ENCODE measurements at places on chromosomes 7 and 10.

DNA sequence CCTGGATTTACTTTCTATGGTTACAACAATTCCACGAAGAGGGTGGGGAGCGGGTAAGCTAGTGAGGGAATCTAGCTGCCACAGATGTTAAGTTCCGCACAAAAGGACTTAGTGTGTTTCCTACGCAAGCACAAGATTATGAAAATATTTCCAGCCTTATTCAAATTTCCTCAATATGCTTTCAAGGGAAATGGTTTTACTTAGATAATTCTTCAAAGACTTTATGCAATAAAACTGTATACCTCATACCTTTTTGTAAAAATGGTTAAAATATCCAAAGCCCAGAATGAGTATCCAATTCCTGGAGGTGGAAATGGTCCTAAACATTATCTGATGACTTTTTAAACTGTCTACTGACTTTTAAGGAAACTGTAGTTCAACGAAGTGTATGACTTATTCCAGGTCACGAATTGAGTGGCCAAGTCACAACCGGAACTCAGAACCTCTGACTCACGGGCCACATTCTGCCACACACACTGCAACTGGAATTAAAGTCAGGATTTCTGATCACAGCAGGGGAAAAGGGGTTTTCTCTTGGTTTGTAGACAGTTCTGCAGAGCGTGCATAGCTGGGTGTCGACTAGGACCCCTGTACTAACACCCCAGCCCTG is 20.2 kb upstream of the INSIG1 start:
- DNase-seq: no peak

- DNase-seq: no peak
Observed at GRCh38 chr7:16471933-16472332, 6.4 kb upstream of the SOSTDC1 start.

GRCh38 chr10:83233691-83234090 is 905.6 kb upstream of the GHITM start:
- no peak for DNase-seq

GRCh38 chr7:35492451-35493175 is 202.3 kb downstream of the HERPUD2 start:
- no peak for DNase-seq

GRCh38 chr7:117665368-117665767 is 185.5 kb downstream of the CFTR start:
- DNase-seq: no peak

GRCh38 chr7:38584443-38585210 is 46.5 kb downstream of the AMPH start:
- no peak for DNase-seq

- no peak for DNase-seq
Observed at GRCh38 chr7:47071866-47072265, 510.0 kb downstream of the TNS3 start.

GRCh38 chr7:26482927-26483326 is 191.3 kb downstream of the SNX10 start:
- DNase-seq: no peak

Data from activated CD4-positive, CD25-positive, alpha-beta regulatory T cell treated with anti-CD3 and anti-CD28 coated beads, Interleukin-2, amount 50 U/mL, for 72 hours (primary cell).